Dermis microvascular lymphatic vessel endothelial cell (primary cell): ENCODE measurements at places on chromosomes 7 and 10. TPM values are rescaled to one million over a fixed set of nuclear protein-coding genes. Genes with fewer than 3 reads are reported as not detected.

SUV39H2 gene
- total RNA-seq = 9.9 and 12.2 TPM in 2 replicates

RASA4B gene
- 2.6 and 2.8 TPM in 2 replicates for total RNA-seq

BHLHA15 gene
- total RNA-seq = 0.51 TPM in 2 replicates

HGF gene
- 0.25 and 0.77 TPM in 2 replicates for total RNA-seq

RPA3 gene
- 8.5 and 22.5 TPM in 2 replicates for total RNA-seq

SPDYE16 gene
- 0.13 TPM in 1 of 2 replicates, not detected in the other for total RNA-seq

ANKRD22 gene
- total RNA-seq = not detected in 2 replicates

AKR1C8 gene
- total RNA-seq = not detected in 2 replicates

STK31 gene
- under 0.01 and 0.13 TPM in 2 replicates for total RNA-seq

NPY4R2 gene
- not detected in 2 replicates for total RNA-seq

EN2 gene
- under 0.01 TPM in 1 of 2 replicates, not detected in the other for total RNA-seq

ANXA8L1 gene
- total RNA-seq = not detected in 2 replicates

CPXM2 gene
- 0.25 and 0.26 TPM in 2 replicates for total RNA-seq

TMEM229A gene
- total RNA-seq = not detected in 2 replicates

SPAG6 gene
- total RNA-seq = not detected in 2 replicates

- no peak for DNase-seq
Measured at GRCh38 chr7:3309956-3310355, 8.9 kb downstream of the SDK1 start.

- DNase-seq = no peak
Measured at GRCh38 chr7:74033372-74034311, 5.7 kb downstream of the ELN start.

DNA sequence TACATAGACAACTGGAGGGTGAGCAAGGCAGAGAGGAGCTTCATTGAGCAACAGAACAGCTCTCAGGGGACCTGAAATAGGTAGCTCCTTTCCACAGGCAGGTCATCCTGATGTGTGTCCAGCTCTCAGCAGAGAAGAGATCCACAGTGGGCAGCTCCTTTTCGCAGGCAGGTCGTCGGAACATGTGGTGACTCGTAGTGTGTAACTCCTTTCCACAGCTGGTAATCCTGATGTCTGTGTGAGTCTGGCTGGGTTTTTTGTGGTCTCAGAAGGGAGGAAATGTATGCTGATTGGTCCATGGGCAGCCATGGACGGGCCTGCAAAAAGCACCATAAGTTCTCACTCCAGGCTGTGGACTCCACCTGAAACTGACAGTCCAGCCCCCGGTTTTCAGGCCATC is 24.4 kb upstream of the TES start:
- DNase-seq = no peak

- DNase-seq = no peak
Measured at GRCh38 chr10:71083716-71083975, 128.7 kb upstream of the UNC5B start.

DNA sequence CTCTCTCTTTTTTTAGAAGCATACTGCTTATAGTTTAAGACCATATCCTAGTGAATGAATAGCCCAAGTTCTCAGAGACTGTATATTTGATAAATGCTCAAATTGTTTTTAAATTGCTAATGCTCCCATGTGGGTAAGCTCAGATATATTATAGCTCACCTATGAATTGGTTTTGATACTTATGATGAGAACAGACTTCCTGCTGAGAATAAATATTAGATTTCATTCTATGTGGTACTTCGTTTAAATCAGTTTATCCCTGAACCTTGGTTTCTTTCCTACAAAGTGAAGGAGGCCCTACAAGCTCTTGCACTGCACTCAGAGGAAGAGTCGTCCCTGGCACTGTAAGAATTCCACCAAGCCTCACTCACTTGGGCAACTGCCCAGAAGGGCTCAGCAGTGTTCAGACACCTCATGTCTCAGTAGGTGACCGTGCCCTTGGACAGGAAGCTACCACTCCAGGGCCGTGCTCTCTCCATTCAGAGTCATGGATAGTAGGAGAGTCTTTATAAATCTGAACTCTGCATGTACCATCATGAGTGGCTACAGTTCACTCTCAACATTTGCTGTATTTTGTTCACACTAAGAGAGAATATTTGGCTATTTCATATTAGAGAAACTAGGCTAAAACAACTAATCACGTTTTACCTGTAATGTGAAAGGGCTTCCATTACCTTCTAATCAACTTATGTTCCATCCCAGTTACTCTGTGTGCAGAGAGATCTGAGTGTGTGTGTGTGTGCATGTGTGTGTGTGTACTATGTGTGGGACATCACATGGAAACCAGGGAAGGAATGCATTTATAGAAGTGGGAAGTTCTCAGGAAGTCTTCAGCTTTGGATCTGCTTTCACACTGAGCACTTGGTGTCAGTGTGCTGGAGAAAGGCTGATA is 93.8 kb downstream of the PTPRE start:
- no peak for DNase-seq

GRCh38 chr10:115814542-115814941 is 458.5 kb downstream of the GFRA1 start:
- DNase-seq = no peak

- DNase-seq = no peak
Measured at GRCh38 chr10:93940881-93941280, 47.1 kb downstream of the SLC35G1 start.

- DNase-seq = no peak
Measured at GRCh38 chr7:131625817-131626372, 69.5 kb upstream of the PODXL start.

DNA sequence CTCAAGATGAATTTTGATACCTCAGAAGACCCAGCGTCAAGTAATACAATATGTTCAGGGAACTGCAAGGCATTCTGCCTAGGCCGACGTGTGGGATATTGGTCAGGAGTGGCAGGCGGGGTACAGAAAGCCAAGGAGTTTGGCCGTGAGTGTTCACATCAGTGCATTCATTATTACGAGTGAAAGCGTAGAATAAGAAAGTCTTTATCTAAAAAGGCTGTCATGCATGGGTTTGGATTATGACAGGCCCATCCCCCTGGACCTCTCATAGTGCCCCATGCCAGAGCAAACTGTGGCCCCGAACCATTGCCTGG is 7.5 kb downstream of the AIMP2 start:
- DNase-seq = no peak

DNA sequence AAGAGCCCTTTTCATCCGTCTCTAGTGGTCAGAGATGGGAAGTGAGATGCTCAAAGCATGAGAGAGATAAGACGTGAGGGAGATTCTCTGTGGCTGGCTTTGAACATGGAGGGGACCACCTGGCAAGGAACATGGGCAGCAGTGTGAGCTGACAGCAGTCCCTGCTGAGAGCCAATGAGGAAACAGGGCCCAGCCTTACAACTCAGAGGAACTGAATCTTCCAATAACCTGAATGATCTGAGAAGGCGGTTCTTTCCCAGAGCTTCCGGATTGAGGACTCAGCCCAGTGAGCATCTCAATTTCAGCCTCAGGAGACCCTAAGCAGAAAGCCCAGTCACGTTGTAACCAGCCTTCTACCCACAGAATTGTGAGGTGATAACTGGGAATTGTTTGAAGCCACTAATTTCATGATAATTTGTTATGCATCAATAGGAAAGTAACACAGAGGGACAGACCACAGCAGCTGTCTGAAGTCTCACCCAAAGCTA is 33.9 kb upstream of the IKZF1 start:
- no peak for DNase-seq

DNA sequence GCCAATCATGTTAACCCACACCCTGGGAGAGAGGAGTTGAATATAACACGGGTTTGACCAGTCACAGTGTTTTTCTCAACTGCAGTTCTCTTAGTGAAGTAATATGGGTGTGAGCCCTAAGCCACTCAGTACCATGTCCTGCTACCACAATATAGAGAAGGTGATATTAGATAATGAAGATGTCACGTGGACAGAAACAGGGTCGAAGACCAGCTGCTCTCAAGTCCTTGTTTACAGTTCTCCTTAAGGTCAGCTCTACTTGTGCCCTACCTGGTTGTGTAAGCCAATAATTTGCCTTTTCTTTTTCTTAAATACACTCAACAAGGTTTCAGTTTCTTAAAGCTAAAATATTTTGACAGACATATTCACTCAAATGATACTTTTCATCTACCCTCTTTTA is 128.3 kb upstream of the POT1 start:
- DNase-seq = no peak

DNA sequence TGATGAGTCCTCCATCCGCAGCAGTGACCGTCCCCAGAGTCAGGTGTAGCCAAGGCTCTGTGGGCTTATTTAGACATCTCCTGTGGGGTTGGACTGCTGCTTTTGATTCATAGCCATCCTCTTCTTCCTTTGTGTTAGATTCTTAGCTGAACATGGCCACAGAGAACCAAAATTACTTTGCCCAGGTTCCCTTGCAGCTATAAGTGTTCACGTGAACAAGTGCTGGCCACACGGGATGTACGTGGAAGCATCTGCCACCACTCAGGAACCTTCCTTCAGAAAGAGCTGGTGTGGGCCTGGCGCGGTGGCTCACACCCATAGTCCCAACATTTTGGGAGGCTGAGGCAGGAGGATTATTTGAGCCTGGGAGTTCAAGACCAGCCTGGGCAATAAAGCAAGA is 49.1 kb downstream of the TMEM209 start:
- DNase-seq = no peak

DNA sequence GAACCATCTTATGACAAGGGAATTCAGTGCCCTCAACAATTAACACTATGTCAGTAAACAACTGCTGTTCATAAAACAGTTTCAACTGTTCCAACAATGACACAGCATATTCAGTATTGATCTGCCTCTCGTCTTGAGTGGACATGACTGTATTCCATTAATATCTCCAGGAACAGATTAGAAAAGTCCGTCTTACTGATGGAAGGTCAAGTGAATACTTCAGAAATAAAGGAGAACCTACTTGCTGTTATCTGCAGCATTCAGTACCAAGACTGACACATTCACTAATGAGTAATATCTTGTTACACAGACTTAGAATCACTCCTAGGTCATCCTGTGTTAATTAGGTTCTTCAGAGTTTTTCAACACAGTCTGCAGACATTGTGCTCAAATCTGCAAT is 12.1 kb downstream of the KBTBD2 start:
- no peak for DNase-seq

- DNase-seq = no peak
Measured at GRCh38 chr7:149836434-149836833, 1.7 kb upstream of the ZNF862 start.

DNA sequence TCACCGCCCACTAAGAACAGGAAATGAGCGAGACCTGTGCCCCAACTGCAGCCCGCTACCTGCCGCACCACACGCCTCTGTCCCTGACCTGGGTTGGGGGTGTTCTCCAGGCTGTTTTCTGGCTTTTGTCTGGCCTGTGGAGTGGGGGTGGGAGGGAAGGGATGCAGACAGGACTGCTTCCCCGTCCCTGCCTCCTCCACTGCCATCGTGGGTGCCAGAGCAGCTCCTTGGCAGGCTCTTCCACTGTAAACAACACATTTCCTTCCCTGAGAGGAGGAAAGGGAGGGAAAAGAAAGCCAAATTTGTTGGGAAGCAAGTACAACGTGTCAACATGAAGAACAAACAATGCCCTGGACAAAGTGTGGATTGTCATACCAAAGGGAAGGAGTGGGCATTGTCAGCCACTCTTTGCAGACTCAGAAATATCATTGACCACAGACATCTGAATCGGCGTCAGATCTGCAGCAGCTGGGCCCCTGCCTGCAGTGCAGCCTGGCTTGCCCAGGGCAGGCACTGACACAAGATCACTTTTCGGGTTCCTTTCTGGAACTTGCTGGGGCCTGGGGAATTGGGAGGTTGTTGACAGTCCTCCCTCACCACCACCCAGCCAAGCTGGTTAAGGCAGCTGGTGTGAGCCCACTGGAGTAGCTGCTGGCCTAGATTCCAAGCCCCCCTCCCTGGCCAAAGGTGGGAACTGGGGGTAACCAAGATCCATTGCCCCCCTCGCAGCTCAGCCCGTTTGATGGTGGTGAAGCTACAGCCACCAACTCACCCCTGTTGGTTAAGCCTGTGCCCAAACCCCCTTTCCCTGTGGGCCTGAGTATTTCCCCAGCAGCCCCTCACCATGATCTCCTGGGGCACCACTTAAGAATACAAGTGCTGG is 22.6 kb upstream of the TRIM8 start:
- DNase-seq = no peak

DNA sequence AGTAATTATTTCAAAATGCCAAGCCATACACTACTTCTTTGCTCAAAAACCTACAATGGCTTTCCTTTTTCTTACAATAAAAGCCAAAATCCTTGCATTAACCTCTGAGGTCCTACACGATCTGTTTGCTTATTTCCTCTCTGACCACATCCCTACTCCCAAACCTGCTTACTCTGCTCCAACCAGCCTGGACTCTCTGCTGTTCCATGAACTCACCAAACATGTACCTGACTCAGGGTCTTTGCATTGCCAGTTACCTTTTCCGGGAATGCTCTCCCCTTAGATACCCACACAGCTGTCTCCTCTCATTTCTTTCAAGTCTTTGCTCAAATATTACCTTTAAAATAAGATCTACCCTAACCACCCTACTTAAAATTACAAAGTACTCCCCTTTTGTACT is 2.3 kb downstream of the ABCB4 start:
- DNase-seq = no peak

DNA sequence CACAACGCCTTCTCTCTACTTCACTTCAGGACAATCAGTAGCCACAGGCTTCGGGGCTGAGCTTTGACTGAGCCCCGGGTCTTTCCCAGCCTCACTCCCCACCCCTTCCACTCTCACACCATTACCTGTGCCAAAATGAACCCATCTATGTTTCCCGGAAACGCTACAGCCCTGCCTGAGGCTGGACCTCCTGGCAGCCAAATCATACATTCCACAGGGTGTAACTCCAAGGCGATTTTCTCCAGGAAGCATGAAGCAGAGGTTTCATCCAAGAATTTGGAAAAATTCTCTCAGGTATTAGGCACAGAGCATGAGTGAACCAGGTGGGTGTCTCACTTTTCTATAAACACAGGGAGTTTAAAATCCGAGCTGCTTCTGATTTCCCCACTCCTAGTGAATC is 286.3 kb downstream of the TNS3 start:
- no peak for DNase-seq

GRCh38 chr7:81457852-81458522 is 311.9 kb downstream of the HGF start:
- peak; percentile 16 for DNase-seq

DNA sequence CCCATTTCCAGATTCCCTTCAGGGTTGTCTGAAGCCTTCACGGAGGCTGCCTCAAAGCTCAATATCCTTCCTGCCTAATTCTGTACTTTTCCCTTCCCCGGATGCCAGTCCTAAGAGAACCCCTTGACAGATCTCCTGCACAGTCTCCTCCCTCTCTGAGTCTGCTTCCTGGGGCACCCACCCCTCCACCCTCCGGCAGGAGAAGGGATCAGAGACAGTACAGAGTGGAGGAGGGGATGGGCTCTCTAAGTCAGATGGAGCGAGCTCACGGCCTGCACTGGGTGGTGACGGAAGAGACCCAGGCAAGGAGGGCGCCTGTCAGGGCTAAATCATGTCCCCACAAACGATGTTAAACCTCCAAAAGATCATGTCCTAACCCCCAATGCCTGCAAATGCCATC is 48.0 kb upstream of the CARD11 start:
- DNase-seq = no peak

GRCh38 chr10:124389613-124390361 is 28.9 kb downstream of the OAT start:
- DNase-seq = no peak

GRCh38 chr10:86868353-86868752 is 89.1 kb downstream of the MMRN2 start:
- peak; percentile 15 for DNase-seq

GRCh38 chr7:140021603-140022002 is 41.1 kb downstream of the PARP12 start:
- no peak for DNase-seq

GRCh38 chr7:18540396-18540795 is 44.8 kb downstream of the HDAC9 start:
- DNase-seq = no peak

GRCh38 chr10:77640167-77640566 is 2.6 kb upstream of the KCNMA1 start:
- DNase-seq = no peak
